GM23248 (cell line): ENCODE measurements at places on chromosomes 2 and 18.

DNA sequence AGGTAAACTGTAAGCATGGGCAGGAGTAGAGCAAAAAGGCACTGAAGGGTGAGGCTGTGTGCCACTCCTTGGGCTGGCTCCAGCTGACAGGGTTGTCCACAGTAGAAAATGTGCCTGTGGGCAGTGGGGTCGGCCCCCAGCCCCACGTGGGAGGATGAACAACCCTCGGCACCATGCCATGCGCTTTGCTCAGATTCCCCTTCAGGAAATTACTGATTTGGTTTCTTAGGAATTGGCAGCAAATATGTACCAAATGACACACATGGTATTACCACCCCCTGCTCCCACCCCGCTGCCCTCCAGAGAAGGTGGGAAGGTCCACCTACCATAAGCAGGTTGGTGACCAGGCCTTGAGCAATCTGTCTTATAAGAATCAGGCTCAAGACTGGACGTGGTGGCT lies 13.6 kb downstream of the ADCY3 start:
- no peak for DNase-seq

- no peak for DNase-seq
These were observed 5.2 kb downstream of the COPS8 start for GRCh38 chr2:237090906-237091305.

DNA sequence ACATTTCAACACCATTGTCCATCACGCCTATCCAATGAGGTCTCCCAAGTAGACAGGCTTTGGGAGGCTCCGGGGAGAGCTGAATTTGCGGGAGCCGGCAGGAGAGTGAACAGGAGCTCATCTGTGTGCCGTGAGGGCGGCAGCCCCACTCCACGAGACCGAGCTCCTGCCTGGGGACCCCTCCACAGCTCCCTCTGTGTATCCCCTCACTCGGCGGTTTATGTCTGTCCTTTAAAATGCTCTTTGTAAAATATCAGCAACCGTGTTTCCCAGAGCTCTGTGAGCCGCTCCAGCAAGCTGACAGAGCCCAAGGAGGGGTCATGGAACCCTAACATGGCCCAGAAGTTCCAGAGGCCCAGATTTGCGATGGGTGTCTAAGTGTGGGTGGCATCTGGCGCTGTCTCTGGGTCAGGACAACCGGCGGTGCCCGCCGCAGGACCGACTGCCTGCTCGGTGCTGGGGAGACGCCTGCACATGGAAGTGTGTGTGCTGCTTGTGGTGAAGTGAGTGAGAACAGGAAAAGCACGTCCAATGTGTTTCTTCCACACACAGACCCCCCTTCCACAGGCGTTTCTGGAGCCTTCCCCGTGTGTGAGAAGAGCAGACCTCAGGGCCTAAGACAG lies 34.8 kb downstream of the SLC66A2 start:
- DNase-seq = no peak

- no peak for DNase-seq
These were observed 62.0 kb upstream of the DSG1 start for GRCh38 chr18:31255953-31256352.

DNA sequence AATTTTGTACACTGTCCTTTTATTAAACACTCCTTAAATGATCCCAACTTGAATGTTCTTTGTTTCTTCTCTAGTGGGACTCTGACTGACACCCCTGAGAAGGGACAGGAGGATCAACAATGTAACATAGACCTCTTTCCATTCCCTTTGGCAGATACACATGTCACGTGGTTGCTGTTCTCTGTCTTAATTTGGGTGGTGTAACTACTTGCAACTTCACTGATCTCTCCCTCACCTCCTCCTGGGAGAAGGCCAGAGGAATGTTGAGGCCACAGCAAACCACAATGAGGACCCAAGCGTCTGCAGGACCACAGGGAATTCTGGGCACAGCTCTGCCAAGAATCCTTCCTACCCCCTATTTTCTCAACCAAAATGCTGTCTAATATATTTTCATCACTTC lies 205.6 kb downstream of the RTP5 start:
- DNase-seq = peak; percentile 66

DNA sequence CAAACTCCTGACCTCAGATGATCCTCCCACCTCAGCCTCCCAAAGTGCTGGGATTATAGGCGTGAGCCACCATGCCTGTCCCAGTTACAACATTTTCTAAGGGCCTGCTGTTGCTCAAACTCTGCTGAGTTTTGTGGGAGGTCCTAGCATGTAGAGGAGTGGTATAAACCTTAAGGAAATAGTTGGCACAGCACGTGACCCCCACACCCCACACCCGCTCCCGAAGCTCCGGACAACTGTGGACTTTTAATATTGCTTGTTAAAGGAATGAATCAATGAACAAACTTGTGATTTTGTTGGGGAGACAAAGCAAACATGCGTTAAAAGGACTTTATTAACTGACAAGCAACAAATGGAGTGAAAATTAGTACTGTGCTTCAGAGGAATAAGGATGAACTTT lies 137.8 kb upstream of the GATA6 start:
- DNase-seq = peak; percentile 26

DNA sequence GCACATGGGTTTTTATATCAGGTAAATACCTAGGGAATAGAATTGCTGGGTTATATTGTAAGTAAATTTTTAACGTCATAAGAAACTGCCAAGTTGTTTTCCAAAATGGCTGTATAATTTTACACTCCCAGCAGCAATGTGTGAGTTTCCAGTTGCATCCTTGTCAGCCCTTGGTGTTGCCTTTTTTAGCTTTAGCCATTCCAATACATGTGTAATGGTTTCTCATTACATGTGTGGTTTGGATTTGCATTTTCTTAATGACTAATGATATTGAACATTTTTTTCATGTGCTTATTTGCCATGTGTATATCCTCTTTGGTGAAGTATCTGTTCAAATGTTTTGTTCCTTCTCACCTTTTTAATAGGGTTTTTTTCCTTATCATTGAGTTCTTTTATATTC lies 70.8 kb downstream of the ABI2 start:
- peak; percentile 36 for DNase-seq

- DNase-seq = peak; percentile 25
These were observed 1104.0 kb upstream of the PIK3C3 start for GRCh38 chr18:40851014-40851429.

DNA sequence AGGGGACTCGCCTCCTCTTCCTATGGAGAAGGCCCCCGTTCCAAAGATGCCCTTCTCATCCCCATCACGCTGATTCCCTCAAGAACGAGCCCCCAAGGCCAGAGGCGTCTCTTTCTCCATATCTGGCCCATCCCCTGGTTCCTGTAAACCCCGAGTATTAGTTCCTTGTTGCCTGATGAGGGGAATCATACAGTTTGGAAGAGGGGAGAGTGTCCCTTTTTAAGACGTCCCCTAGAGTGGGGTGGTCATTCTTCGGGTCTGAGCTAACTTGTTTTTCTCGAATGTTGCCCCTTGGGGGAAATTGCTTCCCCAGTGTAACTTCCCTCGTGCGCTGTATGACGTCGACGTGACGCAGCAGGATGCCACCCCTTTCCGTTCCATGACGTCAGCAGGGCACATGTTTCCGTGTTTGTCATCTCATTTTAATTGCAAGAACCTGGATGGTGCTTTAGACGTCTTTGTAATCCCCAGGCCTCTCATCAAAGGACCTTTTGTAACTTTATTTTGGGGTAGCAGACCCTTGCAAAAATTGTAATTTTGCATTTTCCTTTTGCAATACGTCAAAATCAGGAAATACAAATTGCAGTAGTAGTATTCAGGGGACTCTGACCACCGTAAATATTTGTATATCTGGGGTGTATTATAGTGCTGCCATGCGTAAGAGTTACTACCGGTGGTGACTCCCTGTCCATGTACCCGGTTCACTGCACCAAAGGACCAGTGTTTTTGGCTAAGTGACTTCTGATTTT lies 569 bp downstream of the BABAM2 start:
- DNase-seq = peak; percentile 85

DNA sequence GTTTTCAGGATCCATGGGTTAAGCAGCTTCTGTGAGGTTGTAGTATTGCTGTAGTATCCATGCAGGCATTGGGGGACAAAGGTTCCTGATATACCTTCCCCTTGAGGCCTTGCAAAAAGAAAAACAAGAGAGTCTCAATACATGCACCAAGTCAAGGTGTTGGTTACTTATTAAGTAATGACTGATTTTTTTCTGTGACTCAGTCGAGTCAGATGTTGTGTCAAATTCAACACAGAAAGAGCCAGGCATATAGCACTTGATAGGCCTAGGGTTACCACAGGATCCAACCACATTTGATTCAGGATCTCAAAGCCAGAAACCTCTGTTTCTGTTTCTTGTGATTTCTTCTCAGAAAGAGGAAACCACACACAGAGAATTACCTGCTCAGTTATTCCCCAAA lies 24.9 kb upstream of the CD8A start:
- no peak for DNase-seq

- no peak for DNase-seq
These were observed 7.1 kb downstream of the ZNF532 start for GRCh38 chr18:58871514-58872420.

DNA sequence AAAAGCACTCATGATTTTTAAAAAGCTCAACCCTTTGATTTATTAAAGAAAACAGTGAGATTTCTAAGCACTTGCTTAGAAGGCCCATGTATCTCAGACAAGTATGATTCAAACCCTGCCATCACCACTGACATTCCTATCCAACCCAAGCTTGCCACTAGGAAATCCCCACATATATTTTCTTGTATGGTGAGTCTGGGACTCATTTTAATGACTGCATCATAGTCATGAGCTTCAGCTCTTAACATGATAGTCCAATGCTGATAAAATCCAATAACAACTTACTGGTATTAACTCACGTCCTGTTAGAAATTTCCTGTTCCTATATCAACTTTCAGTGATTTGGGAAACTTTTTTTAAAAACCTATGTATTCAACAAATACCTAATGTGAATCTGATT lies 39.4 kb upstream of the NCKAP5 start:
- peak; percentile 31 for DNase-seq

- DNase-seq = peak; percentile 86
These were observed 34.9 kb downstream of the G6PC2 start for GRCh38 chr2:168935810-168936581.

GRCh38 chr2:136377423-136378382 lies 259.8 kb upstream of the CXCR4 start:
- DNase-seq = no peak

GRCh38 chr2:234635284-234635683 lies 138.4 kb upstream of the ARL4C start:
- peak; percentile 19 for DNase-seq

GRCh38 chr2:126889496-126890135 lies 9.1 kb upstream of the TEX51 start:
- no peak for DNase-seq

DNA sequence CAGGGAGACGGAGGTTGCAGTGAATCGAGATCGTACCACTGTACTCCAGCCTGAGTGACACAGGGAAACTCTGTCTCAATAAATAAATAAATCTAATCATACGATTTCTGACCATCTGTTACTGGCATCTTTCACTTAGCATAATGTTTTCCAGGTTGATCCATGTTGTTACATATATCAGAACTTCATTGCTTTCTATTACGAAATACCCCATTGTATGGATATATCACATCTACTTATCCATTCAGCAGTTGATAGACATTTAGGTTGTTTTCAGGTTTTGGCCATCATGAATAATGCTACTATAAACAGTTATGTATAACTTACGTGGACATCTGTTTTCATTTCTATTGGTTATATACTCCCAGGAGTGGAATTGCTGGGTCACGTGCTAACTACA lies 303.9 kb downstream of the PAX3 start:
- no peak for DNase-seq

- DNase-seq = no peak
These were observed 142.8 kb downstream of the CCDC148 start for GRCh38 chr2:158313734-158314133.

DNA sequence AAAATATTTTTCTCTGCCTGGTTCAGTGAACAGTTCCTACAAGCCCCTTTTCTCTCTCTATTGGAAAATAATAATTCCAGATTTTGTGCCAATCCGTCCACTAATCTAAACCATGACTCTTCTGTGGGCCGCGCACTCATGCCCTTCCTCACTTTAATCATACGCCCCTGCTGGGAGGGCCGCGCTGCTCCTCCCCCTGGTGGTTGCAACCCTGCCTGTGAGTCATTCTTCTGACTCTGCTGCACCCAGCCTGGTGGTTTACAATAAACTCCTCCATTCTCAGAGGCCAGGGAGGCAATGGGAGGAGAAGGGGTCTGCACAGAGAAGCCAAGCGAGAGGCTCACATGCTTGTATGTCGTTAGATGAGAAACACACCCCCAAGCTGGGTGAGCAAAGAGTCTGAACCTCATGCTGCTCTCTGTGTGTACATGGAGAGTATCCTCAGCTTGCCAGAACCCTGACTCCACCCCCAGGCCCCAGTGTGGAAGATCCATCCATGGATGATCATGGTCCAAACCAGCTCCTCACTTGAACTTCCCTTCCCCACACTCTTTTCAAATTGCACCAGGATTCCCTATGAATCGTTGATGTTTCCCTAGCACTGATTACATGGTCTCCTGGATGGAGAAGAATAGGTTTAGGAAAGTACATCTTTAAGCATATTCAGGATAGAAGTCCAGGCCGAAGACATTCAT lies 228.9 kb downstream of the ANKRD30B start:
- peak; percentile 38 for DNase-seq

- DNase-seq = peak; percentile 31
These were observed 154.1 kb downstream of the SOCS6 start for GRCh38 chr18:70442933-70443332.

DNA sequence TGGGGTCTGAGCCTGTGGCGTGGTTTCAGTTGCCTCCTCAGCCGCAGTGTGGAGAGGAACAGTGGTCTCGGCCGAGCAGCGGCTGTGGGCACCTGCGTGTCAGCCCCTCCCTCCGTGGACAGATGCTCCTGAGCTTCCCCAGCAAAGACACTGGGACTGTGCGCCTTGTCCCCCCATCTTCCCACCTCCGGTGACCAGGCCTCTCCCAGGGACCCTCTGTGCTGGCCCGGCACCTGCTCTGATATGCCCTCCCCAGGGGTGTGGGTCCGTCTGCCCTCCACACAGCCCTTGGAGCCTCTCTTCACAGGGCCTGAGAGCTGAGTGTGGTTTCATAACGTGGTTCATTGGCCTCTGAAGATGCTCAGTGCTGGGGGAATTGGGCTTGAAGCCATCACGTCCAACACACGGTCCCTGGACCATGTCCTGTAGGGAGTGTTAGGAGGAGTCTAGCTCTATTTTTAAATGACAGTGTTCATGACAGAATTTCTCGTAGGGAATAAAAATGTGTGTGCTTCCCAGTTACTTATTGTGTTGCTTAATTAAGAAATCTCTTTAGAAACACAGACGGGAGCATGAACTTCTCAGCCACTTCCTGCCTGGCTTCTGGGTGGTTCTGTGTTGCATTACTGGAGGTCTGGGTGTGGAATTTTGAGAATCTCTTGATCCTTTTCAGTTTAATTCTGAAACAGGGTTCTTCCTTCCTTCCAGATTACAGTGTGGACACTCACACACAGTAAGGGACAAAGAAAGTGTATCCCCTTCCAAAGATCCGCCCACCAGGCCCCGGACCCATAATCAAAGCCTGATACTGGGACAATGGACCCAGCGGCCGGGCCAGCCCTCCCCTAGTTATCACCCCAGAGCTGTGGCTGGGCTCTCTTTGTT lies 110.7 kb downstream of the NFATC1 start:
- peak; percentile 58 for DNase-seq

- DNase-seq = no peak
These were observed 58.9 kb upstream of the SLC1A4 start for GRCh38 chr2:64930258-64930671.

GRCh38 chr2:21118302-21118920 lies 5.4 kb upstream of the TDRD15 start:
- DNase-seq = peak; percentile 34
